ENCODE measurements at places on chromosomes 4 and X.

- no peak for DNase-seq
These were observed 76.8 kb downstream of the RTL5 start for GRCh38 chrX:72054779-72055489.

DNA sequence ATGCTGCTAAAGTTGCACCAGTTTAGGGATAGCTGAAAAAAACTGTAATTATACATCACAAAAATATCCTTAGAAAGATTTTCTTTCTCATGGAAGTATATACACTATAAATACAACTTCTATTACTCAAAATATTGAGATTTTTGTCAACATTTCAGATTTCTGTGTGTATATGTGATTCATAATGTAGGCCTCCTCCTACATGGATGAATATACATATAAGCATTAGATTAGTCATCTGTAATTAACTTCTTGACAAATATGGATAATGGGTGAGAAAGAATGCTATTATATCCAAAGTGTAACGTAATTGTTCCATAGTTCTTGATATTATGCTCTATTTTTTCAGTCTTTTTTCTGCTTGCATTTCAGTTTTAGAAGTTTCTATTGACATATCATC, 124.9 kb downstream of the CBLL2 start:
- no peak for DNase-seq

DNA sequence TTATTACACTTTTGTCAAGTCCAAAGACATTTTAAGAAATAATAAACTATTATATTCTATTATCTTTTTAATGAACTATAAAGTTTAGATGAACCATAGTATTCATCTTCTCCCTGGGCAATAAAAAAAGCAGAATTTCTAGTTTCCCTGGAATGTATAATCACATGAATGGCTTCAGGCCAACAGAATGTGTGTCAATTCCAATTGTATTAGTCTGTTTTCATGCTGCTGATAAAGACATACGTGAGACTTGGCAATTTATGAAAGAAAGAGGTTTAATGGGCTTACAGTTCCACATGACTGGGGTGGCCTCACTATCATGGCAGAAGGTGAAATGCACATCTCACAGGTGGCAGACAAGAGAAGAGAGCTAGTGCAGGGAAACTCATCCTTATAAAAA, 70.7 kb upstream of the ANXA10 start:
- no peak for DNase-seq

GRCh38 chr4:141580523-141580922, 55.9 kb upstream of the IL15 start:
- DNase-seq, result no peak

DNA sequence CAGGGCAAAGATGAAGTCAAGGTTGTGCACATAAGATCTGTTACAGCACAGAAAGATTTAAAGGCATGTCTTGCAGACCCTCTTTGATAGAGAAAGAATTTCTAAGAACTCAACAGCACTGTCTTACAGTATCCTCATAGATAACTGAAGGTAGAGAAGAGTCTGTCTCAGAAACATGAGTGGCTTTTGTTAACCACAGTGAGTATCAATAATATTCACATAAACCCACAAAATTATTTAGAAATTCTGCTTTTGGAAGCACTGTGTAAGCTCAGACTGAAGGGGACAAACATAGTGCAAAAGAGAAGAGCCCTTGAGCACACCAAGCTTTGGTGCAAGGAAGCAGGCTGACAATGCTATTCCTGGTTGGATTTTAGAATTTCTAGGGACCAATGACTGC, 166.0 kb upstream of the SH3RF1 start:
- DNase-seq, result no peak

DNA sequence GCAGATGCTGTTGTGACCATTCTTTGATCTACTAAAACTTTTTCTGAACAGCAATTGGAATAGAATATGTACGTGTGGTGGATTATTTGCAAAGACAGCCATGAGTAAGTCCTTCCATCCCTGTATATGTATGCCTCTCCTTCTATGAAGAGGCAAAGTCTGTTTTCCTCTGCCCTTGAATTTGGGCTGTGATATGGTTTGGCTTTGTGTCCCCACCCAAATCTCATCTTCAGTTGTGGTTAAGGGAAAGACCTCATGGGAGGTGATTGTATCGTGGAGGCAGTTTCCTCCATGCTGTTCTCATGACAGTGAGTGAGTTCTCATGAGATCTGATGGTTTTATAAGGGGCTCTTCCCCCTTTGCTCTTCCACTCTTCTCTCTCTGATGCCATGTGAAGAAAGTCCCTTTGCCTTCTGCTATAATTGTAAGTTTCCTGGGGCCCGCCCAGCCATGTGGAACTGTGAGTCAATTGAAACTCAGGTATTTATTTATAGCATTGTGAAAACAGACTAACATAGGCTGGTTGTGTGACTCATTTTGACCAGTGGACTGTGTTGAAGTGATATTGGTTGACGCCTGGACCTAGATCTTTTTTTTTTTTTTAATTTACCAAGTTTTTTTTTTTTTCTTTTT, 108.3 kb upstream of the CAMK2D start:
- peak; percentile 40 for DNase-seq

DNA sequence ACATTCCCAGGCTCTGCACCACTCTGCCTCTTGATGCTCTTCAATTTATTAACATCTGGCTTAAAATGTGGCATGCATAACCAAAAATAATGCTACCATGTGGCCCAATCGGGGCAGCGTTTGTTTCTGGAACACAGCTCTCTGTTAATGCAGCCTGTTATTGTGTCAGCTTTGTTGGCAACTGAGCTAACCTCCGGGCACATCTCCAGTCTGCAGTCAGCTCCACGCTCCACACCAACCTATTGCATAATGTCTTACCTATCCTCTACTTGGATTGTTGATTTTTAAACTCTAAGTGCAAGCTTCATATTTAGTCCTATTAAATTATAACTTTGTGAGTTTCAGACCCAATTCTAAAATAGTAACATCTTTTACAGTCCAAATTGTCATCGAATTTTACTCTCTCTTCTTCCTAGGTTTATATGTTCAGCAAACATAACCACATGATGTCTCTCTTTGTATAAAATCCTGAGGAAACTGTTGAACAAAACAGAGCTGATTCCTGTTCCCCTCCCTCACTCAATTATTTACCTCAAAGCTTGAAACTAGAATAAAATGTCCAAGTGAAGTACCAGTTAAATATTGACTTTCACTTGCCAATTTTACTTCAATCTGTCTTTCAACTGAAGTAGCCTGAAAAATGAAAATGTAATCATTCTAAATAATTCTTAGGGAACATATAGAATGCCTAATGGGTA, 92.2 kb upstream of the RAPGEF2 start:
- no peak for DNase-seq

- DNase-seq, result no peak
These were observed 37.9 kb upstream of the RAP2C start for GRCh38 chrX:132257116-132257515.

- no peak for DNase-seq
These were observed 254.6 kb upstream of the LDB2 start for GRCh38 chr4:17152941-17153540.

GRCh38 chrX:21132686-21133393, 241.4 kb upstream of the CNKSR2 start:
- DNase-seq, result no peak

DNA sequence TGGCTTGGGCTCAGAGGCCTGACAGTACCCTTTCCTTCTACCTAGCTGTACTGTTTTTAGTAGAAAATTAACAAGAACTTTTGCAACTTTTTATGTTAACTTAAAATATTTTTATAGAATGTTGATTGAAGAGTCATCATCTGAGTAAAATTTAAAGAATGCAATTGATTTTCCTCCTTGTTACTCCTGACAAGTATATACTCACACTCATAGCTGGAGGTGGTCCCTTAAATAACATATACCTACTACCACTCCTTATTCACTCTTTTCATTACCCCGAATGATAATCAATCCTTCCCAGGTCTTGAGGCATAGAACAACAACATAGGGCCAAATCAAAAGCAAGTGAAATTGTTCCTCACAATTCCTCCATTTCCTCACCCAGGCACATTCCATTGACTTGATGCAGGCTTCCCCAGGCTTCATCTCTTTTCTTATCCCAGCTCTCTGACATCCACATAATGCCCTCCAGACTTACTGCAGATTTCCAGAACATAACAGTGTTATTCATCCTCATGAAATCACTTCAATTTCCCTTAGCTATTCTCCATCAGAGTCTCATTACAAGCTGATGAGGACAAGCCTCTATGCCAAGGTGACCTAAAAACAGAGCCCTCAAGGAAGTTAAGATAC, 73.2 kb upstream of the ANXA10 start:
- no peak for DNase-seq

GRCh38 chr4:112775801-112776200, 138.9 kb downstream of the LARP7 start:
- no peak for DNase-seq

- DNase-seq, result no peak
These were observed 333.1 kb downstream of the MAPK10 start for GRCh38 chr4:86026720-86027119.

- DNase-seq, result no peak
These were observed 138.7 kb downstream of the AFAP1 start for GRCh38 chr4:7801001-7801400.

DNA sequence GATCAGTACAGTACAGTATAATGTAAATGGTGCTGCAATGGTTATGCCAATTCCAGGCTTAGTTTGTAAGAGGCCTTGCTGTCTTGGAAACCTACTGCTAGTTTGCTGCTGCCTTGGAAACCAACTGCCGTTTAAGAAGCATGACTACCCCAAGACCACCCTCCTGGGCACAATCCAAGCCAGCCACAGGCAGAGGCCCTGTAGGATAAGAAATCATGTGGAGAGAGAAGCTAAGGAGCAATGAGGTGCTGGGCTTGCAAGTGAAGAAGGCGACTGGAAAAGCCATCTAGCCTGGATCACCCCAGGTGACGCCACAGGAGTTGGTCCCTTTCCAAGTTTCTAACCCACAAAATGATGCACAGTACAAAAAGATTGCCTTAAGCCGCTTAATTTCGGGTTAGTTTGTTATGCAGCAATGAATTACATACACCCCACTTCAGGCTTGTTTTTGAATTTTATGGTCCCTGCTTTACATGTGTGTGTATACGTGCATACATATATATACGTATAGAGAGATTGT, 16.9 kb downstream of the ZFP42 start:
- no peak for DNase-seq

GRCh38 chrX:102712216-102712966, at the start of gene GPRASP2:
TSS of gene GPRASP2 (plus strand) at chrX:102712448. CDS start at chrX:102714870, 2,422 bp downstream.
- DNase-seq, result no peak

GRCh38 chr4:70306076-70306475, 28.7 kb upstream of the CABS1 start:
- no peak for DNase-seq

DNA sequence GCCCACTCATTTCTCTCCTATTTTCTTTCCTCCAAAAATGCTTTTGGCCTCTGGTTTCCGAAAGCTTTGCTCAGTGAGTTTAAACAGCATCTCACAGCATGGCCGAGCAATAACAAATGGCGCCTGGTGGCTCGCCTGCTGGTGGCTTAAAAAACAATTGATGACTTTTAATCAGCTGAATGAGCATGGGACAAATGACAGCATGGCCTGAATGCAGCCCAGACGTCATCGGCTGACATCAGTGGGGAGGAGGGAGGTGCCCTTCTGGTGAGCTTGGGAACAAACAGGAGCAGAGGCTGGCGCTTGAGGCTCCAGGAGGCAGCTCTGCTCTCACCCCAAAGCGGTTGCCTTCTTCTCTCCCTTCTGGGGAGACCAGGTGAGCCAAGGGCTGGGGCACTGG, 286.4 kb downstream of the BCOR start:
- DNase-seq, result no peak

GRCh38 chr4:7365462-7366179, 69.1 kb downstream of the PSAPL1 start:
- DNase-seq, result no peak

DNA sequence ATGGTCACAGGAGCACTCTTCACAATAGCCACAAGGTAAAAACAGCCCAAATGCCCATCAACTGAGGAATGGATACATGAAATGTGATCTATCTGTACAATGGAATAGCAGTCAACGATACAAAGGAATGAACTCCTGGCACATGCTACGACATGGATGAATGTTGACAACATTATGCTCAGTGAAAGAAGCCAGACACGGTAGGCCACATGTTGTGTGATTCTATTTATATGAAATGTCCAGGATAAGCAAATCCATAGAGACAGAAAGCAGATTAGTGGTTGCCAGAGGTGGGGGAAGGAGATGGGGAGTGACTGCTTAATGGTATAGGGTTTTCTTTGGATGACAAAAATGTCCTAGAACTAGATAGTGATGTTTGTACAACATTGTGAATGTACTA, 58.7 kb upstream of the GPM6B start:
- DNase-seq, result no peak

DNA sequence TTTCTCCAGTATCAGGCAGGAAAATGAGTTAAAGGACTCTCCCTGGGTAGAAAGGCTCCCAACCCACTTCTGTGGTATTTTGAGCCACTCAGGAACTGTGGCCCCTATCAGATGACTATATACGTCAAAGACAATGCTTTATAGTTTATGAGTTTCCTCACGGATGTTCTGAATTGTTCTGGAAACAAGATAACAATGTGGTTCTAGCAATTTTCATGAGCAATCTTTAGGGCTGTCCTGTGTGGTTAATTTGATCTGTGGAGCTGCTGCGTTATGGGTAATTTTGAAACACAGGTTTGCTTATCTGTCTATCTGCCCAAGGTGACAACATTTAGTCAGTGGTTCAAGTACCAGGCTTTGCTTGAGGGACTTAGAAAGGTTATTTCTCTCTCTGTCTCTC, 46.7 kb upstream of the IL2 start:
- DNase-seq, result no peak

GRCh38 chr4:98677799-98678198, 19.4 kb upstream of the TSPAN5 start:
- DNase-seq, result no peak

Measured in activated T-helper 9 cell treated with anti-CD3 and anti-CD28 coated beads, Interleukin-2, amount 50 U/mL, for 16 hours (primary cell).